Cortex of kidney (tissue), 1 donor: ENCODE measurements at places on chromosomes 6 and 20.

DNA sequence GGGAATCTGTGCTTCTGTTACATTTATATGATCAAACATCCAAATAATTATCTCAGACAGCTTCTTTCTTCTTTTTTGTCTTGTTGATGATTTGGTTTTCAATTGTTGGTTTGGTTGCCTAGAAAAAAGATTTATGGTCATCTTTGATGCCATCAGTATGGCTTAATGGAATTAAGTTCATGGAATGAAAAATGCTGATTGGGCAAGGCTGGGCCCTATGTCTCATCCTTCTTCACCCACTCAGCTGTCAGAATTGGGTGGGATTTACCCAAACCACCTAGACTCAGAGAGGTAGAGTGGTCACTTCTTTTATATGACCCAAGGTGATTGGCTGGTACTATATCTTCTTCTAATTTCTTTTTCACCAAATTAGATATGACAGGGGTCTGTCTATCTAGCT lies 258.3 kb downstream of the DOK5 start:
- DNase-seq: no peak

GRCh38 chr6:136809091-136809860 lies 13.1 kb upstream of the PEX7 start:
- DNase-seq: no peak

DNA sequence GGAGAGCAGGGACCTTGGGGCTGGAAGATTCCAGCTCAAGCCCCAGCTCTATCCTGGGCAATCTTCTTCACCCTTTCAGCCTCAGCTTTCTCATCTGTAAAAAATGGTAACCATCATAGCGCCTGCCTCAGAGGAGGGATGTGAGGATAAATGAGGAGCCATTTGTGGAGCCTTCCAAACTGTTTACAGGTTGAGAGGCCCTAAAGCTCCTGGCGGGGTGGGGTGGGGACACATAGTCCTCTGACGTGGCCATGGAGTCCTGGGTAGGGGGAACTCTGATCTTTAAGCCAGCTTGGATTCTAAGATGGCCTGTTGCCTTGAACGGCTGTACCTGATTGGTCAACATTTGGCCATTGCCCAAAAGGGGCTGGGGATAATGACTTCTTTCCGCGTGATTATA lies 111.1 kb downstream of the TOX2 start:
- no peak for DNase-seq

GRCh38 chr6:112114577-112115223 lies 27.3 kb downstream of the FAM229B start:
- DNase-seq: no peak

- no peak for DNase-seq
These were observed 48.1 kb downstream of the PRDM1 start for GRCh38 chr6:106134087-106134770.

- no peak for DNase-seq
These were observed 286.3 kb downstream of the CDH4 start for GRCh38 chr20:61538183-61538942.

- no peak for DNase-seq
These were observed 96.8 kb downstream of the IYD start for GRCh38 chr6:150465610-150466009.

DNA sequence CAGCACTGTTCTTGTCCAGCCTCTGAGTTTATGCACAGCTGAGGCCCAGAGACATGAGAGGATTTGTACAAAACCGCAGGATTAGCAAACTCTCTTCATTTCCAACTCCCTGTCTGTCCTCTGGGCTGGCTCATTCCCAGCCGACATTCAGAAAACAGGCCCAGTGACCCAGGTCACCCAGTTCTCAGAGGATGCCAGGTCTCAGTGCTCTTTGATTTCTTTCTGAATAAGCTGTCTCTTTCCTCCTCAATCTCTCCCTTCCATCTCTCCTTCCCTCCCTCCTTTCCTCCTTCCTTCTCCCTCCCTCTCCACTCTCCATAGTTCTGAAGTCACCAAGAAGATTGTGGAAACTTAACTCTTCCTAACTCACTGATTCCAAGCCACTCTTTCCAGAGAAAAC lies 372.7 kb upstream of the SULF2 start:
- DNase-seq: no peak

DNA sequence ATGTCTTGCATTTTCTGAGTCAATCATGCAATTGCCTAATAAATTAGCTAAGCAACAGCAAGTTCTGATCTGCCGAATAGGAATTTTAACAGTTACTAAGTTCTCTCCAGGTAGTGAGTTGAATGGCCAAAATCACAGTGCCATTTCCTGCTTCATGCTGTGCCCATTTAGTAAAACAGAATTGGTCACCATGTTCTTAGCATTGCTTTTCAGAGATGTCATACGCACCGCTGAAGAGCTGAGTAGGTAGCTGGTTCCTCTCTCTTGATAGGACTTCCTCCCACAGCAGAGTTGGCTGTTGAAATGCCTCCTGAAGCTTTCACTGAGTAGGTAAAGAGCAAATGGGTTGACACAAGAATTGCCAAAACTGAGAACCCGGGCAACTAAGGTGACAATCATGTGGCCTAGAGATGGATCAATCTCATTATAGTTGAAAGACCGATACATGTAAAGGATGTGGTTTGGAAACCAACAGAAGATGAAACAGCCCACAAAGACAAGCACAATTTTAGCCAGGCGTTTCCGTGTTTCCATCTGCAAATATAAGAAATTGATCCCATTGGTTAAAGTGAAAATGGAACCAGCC lies 57.1 kb upstream of the GJE1 start:
- no peak for DNase-seq

GRCh38 chr6:72922401-72922800 lies 300.5 kb downstream of the KCNQ5 start:
- no peak for DNase-seq

GRCh38 chr20:56778765-56779195 lies 149.7 kb downstream of the TFAP2C start:
- no peak for DNase-seq

DNA sequence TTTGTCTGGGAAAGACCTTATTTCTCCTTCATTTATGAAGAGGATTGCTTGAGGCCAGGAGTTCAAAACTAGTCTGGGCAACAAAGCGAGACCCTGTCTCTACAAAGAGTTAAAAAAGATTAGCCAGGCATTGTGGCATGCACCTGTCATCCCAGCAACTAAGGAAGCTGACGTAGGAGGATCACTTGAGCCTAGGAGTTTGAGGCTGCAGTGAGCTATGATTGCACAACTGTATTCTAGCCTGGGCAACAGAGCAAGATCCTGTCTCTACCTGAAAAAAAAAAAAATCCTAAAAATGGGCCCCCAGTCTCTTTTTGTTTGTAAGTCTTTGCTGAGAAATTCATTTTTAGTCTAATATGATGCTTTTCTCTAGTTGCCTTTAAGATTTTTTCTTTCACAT lies 29.2 kb upstream of the EIF2S2 start:
- no peak for DNase-seq
